Cardiac ventricle fibroblast (primary cell): ENCODE measurements at places on chromosomes 1 and 21. TPM values are rescaled to one million over a fixed set of nuclear protein-coding genes. Genes with fewer than 3 reads are reported as not detected.

The GCSAML gene
- not detected in 2 replicates for total RNA-seq

The HHIPL2 gene
- total RNA-seq: 0.81 and 2.0 TPM in 2 replicates

The RNU1-2 gene
- total RNA-seq: under 0.01 TPM in 2 replicates

The CELA2A gene
- not detected in 2 replicates for total RNA-seq

The MARK1 gene
- total RNA-seq: 0.78 and 0.94 TPM in 2 replicates

The CHIA gene
- total RNA-seq: not detected in 2 replicates

The SV2A gene
- total RNA-seq: 0.87 and 1.8 TPM in 2 replicates

The ARHGEF10L gene
- 12.1 and 14.0 TPM in 2 replicates for total RNA-seq

The CYP4Z1 gene
- total RNA-seq: 0.10 TPM in 1 of 2 replicates, not detected in the other
